ENCODE measurements at places on chromosomes 2 and 18.

DNA sequence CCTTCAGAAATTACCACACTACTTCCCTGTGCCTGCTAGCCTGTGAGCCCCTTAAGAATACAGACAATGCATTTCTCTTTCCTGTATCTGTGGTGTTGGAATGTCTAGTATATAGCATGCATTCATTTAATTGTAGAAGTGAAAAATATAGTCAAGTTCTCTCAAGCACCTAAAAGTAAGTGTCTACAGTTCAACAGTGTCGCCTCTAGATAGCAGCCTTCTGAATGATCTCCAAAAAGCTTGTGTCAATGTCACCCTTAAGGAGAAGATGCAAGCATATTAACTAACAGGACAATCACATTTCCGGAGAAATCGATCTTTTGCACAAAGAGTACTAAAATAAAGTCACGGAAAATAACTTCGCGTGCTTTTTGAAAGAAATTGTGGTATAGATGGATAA is 27.5 kb upstream of the DSG3 start:
- DNase-seq: no peak

- no peak for DNase-seq
These were observed 235.0 kb downstream of the CAMKMT start for GRCh38 chr2:44596537-44597320.

- no peak for DNase-seq
These were observed 5.9 kb downstream of the OTOF start for GRCh38 chr2:26471766-26472706.

DNA sequence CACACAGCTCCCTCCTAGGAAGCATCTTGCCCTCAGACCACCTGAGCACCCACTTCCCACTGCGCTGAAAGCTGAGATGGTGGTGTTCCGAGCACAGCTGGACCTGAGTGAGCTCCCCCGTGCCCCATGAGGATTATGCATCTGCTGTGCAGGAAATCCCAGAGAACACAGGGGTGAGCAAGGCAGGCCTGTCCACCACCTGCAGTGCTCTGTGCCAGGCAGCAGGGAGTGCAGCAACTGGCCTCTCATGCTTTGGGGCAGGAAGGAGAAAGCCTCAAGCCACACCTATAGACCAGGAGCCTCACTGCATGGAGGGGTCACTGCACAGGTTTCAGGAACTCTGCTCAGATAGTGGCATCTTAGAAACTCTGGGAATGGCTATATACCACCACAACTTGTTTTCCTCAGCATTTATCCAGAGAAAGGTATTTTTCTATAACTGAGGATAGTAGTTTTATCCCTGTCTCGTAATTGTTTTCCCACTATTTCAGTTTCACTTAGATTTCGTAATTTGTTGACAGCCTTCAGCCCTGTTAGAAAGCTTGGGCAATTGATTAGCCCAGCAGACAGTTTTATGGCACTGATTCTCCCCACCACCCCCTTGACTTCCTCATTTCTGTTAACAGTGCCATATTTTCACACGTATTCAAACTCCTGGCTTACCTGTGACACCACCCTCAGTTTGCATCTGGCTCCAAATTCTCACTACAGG is 144.3 kb upstream of the DAPL1 start:
- DNase-seq: no peak

- DNase-seq: no peak
These were observed 18.5 kb downstream of the LDLRAD4 start for GRCh38 chr18:13237073-13237472.

- no peak for DNase-seq
These were observed 202.3 kb upstream of the RAB6C start for GRCh38 chr2:129777146-129777545.

- DNase-seq: no peak
These were observed 80.6 kb upstream of the LYPD1 start for GRCh38 chr2:132750606-132751005.

GRCh38 chr2:170587117-170587516 is 128.0 kb upstream of the SP5 start:
- no peak for DNase-seq

DNA sequence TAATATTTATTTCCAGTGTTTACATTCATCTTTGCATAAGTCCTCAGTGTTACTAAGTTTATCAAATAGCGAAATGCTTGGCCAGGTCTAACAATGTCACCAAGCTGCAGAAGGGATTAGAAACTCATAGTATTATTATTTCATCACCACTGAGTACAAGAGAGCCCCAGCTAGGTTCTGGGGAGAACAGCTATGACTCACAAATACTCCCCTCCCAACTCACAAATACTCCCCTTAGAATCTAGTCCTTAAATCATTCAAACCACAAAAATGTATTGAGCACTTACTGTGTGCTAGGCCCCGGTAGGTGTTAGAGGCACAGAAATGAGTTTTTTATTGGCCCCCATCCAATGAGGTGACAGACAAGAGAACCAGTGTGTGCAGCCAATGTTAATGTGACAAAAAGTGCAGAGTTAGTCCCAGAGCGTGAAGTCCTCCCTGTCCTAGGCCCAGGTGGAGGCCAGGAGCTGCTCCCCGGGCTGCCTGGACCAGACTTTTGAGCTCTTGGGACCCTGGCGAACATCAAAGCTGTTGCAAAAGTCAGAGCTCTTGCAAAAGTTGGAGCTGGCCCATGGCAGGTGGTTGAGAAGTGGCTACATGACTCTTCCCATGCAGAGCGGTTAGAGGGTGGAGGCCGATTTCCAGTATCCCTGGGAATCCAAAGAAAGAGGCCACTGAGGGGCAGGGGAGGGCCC is 9.8 kb downstream of the STEAP3 start:
- DNase-seq: no peak

DNA sequence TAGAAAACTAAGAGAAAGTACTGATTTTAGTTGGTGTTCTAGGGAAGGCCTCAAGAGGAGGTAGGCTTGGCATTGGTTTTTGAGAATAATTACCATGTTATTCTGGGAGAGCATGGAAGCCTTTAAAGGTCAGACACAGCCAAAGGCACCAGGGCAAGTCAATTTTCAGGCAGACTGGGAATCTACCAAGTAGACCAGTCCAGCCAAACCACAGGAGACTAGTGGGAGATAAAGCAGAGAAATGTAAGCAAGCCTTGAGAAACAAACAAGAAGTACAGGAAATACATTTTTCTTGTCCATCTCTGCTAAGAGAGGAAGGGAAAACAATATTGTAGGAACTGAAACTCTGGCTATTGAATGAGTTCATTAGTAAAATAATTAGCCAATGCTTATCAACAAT is 5.5 kb upstream of the CCDC68 start:
- no peak for DNase-seq

- DNase-seq: no peak
These were observed 42.8 kb upstream of the SGPP2 start for GRCh38 chr2:222381566-222381965.

- DNase-seq: no peak
These were observed 83.2 kb upstream of the EPC2 start for GRCh38 chr2:148561389-148561788.

- no peak for DNase-seq
These were observed 781 bp upstream of the SOX11 start for GRCh38 chr2:5691221-5691984.

- DNase-seq: no peak
These were observed 51.4 kb downstream of the CRACDL start for GRCh38 chr2:98884658-98885057.

DNA sequence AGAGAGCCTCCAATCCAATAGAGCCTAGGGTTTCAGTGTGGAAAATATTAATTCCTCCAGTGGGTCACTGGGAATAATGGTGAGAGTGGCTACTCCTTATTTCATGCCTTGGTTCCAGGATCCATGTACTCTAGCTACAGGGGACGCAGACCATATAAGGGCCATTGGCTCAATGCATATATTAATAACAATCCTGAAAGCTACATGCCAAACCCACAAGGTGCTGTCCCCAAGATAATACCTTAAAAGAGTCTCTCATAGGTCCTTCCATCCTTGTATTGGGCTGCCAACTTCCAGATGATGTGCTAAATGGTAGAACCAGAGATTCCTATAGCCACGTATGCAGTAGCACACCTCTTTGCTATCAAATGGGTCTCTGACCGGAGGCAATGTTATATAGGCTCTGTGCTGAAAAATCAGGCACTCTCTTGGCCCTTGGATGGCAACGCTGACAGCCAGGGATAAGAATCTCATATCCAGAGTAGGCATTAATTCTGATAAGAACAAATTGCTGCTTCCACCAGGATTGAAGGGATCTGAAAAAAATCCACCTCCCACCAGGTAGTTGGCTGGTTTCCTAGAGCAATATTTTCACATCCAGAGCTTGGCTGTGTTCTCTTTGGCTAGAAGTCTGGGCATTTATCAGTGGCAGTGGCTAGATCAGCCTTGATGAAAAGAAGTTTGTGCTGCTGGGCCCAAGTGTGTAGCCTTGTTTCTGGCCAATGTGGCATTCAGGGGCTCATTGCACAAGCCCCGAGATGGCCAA is 218.1 kb upstream of the MGAT5 start:
- no peak for DNase-seq

DNA sequence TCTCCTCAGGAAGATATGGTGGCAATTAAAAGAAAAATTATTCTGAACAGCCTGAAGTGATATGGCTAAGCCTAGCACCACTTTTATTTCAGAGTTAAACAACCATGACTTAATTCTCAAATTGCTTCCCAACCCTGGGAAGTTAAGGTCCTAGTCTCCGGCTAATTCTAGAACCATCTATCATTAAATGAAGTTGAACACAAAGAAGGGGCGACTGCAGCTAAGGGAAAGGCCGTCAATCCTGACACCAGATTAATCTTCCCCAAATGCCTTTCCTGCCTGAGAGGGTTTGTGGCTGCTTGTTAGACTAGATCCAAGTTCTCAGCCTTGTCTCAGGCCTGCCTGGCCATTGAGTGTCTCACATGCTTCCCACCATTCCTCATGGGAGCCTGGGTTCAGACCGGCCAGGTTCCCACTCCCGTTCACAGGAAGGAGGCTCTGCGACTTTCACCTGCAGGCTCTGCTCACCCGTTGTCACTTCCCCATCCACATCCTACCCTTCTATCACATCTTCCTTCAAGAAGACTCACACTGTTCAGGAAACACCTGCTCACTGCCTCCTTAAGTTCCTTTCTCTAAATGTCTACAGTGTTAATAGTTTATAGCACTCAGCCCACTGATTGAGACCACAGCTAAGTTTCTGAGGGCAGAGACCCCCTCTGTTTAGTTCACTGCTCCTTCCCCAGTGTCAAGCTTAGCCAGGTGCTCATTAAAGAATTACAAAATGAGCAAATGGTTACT is 282.9 kb upstream of the REV1 start:
- DNase-seq: no peak

DNA sequence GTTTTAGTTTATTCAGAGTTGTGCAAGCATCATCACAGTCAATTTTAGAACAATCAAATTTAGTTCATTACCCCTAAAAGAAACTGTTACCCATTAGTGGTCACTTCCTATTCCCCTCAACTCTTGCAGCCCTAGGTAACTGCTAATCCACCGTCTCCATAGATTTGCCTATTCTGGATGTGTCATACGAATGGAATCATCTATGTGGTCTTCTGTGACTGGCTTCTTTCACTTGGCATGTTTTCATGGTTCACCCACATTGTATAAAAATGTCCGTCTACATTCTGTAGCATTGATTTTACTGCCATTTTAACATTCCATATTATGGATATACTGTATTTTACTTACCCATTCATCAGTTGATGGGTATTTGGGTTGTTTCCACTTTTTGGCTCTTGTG is 5.3 kb upstream of the CEP68 start:
- no peak for DNase-seq

- no peak for DNase-seq
These were observed 48.0 kb downstream of the ROCK2 start for GRCh38 chr2:11296401-11296800.

GRCh38 chr2:173818285-173818684 is 146.9 kb downstream of the SP3 start:
- DNase-seq: no peak

DNA sequence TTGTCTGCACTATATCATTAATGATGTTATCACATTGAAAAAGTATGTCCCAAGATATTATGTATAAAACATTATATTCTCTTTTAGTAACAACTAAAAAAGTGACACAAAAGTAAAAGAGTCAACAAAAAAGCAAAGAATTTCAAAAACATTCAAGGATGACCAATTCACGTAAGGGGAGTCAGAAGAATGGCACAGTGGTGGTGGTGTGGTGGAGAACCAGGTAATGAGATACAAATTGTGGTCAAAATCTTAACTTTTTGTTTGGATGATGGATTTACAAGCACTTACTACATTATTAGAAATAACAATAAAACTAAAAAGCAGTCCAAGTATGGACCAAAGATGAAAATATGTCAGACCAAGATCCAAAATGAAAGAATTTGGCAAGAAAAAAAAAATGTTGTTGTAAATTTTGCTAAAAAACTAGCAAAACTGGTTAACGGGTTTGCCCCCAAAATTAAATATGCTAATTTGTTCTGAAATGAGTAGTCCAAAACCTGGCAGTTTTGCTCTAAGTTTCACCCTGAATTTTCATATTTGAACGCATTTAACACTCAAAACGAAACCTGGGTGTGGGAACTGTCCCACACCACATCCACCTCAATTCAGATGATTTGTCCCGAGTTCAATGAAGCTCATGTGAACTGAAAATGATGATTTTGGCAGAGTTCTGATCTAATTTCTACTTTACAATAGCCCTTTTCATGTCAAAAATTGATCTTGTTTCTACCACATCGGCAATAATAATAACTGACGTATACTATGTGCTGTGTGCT is 135.8 kb downstream of the IKZF2 start:
- DNase-seq: no peak

DNA sequence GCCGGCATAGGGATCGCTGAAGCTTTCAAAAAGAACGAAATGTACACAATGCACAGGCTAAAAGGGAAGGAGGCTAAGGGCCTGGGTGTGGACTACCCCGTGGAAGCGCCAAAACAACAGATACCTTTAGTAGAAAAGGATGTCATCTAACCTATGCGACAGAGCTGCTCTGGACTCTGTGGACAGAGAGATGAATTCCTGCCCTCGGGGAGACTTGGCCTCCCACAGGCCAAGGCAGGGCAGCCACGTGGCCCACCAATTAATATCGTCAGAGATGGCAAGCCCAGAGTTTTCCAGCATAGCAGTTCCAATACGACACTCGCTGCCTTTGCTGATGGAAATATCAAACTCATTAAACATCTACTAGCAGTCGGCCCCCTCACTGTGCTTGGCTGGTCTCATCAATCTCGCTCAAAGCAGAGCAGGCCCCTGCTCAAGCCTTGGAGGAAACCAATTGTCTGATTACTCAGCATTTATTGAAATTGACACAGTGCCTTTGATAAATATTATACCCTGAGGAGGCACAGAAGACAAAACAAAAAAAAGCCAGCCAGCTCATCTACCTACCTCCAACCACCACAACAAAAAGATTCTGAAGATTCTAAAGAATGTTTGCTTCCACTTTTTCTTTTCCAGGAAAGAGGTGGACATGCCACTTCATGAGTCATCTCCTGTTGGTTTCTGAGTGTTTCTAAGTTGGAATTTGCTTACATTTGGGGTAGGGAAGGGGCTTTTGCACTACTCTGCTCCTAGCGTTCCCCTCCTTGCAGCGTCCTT is 79.0 kb upstream of the ACAA2 start:
- no peak for DNase-seq

GRCh38 chr2:227822416-227823003 is 8.9 kb downstream of the CCL20 start:
- DNase-seq: no peak

GRCh38 chr18:48460929-48461583 is 51.9 kb upstream of the ZBTB7C start:
- no peak for DNase-seq
